ENCODE measurements at places on chromosomes 16 and 17.

DNA sequence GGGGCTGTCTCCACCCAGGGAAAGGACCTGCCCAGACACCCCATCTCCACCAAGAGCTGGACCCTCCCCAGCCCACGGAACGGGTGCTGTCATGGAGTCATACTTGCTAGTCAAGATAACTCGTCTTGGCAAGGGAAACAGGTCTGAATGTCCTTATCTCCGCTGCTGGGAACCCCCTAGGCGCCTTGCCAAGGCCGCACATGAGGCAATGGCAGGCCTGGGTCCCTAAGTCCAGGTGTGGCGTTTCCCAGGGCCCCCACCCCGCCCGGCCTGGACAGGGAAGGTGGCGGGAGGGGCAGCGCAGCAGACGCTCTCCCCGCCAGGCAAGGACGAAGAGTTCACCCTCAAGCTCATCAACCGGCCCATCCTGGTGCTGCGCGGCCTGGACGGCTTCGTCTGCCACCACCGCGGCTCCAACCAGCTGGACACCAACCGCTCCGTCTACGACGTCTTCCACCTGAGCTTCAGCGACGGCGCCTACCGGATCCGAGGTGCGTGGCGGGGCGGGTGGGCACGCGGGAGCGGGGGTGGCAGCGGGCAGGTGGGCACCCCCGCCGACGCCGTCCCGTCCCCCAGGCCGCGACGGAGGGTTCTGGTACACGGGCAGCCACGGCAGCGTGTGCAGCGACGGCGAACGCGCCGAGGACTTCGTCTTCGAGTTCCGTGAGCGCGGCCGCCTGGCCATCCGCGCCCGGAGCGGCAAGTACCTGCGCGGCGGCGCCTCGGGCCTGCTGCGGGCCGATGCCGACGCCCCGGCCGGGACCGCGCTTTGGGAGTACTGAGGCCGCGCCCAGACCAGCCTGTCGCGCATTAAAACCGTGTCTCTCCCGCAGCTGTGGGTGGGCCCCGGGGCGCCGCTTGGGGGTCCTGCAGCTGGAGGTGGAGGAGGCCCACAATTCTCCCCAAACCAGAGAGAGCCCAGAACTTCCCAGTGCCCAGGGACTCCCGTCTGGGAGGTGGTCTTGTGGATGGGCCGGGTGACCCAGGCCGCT is 8.4 kb downstream of the FSCN2 start:
- DNase-seq = no peak

- no peak for DNase-seq
These were observed 26.9 kb upstream of the RPL38 start for GRCh38 chr17:74176546-74177001.

GRCh38 chr16:86259499-86259898 is 250.8 kb upstream of the FOXF1 start:
- DNase-seq = no peak

DNA sequence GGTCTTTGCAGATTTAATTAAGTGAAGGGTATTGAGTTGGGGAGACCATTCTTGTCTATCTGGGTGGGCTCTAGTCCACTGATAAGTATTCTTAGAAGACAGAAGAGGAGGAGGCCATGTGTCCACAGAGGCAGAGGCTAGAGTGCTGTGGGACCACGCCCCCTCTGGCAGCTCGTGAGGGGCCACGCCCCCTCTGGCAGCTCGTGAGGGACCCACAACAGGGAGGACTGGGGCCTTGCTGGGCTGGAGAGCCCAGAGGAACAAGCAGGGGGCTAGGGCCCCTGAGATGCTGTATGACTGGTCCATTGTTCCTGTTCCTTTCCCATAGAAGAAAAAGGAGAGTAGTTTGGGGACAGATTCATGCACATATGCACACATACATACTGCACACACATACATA is 106.8 kb downstream of the METRNL start:
- no peak for DNase-seq

GRCh38 chr16:84704253-84704652 is 4.5 kb downstream of the USP10 start:
- no peak for DNase-seq

DNA sequence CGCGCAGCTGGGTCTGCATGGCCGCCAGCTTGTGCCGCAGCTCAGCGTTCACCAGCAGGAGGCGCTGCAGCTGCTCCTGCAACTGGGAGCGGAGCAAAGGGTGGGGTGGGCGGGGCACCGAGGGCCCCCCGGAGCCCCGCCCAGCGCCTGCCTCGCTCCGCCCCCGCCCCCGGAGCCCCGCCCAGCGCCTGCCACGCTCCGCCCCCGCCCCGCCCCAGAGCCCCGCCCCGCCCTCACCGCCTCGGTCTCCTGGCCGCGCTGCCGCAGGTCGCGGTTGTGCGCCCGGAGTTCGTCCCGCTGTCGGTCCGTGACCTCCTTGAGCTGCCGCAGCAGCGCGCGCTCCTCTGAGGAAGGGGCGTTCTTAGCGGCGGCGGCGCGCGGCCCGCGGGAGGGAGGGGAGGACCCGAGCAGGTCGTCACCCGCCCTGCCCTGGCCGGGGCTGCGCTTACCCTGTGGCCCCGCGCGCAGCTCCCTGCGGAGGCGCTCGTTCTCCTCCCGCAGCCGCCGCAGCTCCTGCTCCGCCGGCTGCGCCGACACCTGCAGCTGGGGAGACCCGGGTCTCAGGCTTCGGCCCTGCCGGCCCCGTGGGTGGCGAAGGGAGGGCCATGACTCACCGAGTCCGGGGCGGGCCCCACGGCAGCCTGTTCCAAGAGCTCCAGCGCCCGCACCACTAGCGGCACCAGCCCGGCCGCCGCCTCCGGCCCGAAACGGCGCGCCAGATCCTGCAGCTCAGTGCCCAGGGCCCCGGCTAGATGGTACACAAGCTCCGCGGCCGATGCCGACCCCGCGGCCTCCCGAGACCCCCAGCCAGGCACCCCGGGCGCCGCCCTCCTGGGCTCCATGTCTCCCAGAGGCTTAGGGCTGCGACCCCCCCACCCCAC is 463 bp downstream of the RILP start:
- peak; percentile 95 for DNase-seq

- no peak for DNase-seq
These were observed 31.6 kb downstream of the HOXB1 start for GRCh38 chr17:48499248-48499647.

- DNase-seq = peak; percentile 31
These were observed at the start of gene TPPP3 for GRCh38 chr16:67393111-67393787. TSS of gene TPPP3 (minus strand) at chr16:67393498. CDS start at chr16:67391111, 2,387 bp downstream.

- no peak for DNase-seq
These were observed 15.7 kb downstream of the ASGR2 start for GRCh38 chr17:7098802-7099459.

GRCh38 chr16:84085773-84086172 is 31.0 kb downstream of the MBTPS1 start:
- no peak for DNase-seq

- no peak for DNase-seq
These were observed 134.1 kb downstream of the RGS9 start for GRCh38 chr17:65271296-65271695.

- DNase-seq = no peak
These were observed 298.0 kb upstream of the PMFBP1 start for GRCh38 chr16:72469932-72470331.
